Hindlimb muscle (tissue), 1 donor: ENCODE measurements at places on chromosomes 2 and 18.

DNA sequence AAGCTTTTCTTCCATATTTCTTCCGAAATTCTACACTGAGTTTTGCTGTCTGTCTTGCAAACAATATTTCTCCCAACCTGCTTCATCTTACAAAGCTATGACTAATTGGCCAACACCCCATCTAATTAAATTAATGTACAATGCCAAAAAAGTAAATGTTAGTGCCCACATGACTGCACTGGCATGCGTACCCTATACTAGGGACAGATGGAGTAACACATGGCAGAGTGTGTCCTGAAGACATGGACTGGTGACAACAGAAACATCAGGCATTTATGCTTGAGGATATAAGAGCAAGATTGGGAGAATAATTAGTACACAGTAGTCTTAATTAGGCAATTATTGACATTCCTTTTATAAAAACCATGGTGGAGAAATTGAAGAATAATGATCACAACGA lies 66.8 kb downstream of the MREG start:
- DNase-seq: no peak

DNA sequence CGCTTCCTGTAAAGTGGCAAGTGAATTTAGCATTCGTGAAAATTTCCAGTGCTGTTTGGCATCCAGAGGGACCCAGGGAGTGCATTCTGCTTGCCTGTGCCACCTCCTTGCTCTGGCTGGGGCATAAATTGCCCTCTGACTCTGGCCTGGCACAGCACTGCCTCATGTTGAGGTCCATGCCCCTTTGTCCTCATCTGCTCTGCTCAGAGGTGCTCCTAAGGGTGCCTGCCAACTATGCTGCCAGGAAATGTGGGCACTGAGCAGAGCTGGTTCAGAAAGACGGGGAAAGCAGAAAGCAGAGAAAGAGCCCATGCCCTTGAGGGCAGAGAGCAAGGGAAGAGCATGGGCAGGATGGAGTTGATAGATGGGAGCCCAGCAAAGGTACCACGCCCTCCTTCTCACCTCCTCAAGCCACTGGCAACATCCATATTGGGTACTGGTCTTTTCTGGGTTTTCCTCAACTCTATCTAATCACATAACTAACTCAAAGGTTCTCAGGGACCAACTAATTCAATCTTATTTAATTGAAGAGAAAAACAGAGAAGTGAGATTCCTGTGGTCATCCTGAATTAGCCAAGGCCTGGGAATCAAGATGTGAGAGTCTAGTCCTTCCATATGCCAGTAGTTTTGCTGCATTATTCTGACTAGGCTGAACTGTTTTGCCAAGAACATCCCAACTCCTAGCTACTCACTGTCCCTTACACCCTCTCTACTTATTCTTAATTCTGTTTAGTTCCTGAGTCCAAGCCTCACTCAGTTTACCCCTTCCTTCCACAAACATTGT lies 441.5 kb upstream of the TNP1 start:
- DNase-seq: no peak

DNA sequence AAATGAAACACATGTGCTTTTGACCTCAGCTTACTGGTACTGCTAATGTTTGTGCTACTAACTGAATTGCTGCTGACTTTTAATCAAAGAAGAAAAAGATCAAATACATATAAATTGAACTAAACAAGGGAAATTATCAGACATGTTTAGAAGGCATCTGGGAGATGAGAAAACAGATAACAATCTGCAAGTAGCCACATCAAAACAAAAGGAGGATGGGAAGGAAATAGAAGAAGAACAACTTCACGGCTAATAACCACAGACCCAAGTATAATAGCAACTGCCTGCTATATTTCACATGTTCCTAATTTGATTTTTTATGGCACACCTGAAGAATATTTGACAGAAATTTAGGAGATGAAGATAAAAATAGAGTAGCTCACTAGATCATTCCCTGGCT lies 542.6 kb upstream of the SYT4 start:
- DNase-seq: no peak

GRCh38 chr2:227390468-227391256 lies 2.9 kb upstream of the SCYGR1 start:
- DNase-seq: no peak

GRCh38 chr2:73069041-73069854 lies 2.3 kb downstream of the SFXN5 start:
- DNase-seq: no peak
